ENCODE measurements at places on chromosomes 16 and 17.
A peak's percentile ranks its signal among the peaks of the same experiment; 100 is the strongest.

DNA sequence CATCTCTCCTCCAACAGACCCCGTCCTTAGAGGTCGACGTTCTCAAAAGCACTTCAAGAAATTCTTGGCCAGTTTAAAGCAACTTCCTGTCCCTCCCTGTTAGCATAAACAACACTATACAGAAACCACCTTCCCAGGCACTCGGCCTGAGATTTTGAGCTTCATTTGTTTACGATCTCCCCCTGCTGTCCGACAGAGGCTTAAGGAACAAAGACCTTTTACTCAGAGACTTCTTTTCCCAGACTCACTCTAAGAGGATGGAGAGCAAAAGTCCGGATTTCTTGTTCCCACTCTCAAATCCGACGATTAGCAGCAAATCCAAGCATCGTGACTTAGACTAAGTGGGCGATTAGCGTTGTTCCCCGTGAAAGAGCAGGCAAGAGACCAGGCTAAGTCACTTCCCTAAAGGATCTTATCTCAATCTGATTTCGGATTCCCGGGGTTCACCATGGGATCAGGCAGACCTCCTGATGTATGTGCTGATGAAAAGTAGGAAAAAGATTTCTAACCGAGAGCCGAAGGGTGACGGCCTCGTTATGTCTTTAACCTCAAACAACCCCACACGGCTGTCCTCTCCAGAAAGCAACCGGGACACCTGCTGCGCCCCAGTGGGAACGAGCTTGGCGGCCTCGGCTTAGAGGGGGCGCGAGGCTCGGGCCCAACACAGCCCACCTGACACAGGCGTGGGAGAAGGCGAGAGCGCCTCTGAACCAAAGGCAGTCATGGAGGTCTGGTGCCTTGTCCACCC is 598 bp downstream of the INPP5K start:
- DNase-seq: peak; percentile 88

- peak; percentile 71 for DNase-seq
Measured at GRCh38 chr17:8488901-8489300, 53.2 kb downstream of the NDEL1 start.

DNA sequence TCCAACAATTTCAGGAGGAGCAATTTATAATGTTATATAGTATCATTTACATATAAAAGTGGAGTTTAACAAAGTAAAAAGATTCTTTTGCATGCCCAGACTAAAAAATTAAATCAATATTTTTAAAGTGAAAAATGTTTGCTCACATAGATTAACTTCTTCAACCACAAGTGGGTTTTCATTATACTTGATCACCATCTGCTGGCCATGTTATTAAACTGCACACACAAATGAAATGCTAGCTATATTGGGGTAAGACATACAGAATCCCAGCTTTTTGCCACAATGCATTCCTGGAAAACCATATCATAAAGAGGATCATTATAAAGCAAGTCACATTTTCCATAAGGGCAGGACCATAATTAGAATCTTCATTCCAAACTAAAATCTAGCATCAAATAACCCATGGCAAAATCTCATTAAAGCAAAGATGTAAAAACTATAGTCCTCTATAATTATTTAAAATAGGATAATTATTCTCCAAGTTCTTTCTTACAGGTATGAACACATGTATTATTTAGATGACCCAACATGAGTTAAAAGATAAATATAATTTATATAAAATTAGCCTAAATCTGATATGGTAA is 26.3 kb downstream of the CEP112 start:
- DNase-seq: peak; percentile 59

GRCh38 chr16:50888486-50889261 is 146.8 kb downstream of the CYLD start:
- no peak for DNase-seq

GRCh38 chr16:11692651-11693050 is 24.4 kb downstream of the SNN start:
- DNase-seq: no peak

DNA sequence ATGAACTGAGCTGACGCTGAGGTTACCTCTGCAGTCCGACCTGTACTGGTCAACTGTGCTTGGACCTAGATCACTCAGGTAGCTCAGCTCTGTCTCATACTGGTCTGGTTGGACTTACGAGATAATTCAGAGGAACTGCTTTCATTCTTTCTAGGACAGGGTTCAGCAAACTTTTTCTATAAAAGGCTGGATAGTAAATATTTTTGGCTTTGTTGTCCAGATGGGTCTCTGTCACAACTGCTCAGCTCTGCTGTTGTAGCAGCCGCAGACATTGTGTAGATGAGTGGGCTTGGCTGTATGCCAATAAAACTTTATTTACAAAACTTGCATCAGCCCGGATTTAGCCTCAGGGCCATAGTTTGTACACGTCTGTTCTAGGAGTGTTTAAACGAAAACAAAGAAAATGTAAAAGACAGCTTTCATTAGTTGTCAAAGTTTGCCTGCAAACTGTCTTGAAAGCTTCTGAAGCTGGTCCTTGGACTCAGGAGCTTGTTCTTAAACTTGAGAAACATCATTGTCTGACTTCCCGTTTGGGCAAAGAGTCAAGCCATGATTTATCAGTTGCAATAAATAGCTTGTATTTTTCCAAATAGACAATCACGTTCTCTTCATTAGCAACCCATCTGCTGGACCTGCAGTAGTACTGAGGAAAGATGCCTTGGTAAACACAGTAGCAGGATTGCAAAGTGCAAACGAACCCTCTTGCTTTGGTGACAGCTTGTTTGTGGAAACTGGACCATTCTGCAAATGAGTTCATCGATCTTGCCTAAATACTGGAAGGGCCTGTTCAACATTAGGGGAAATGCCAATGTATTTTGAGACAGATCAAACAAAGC is 253.4 kb downstream of the SNX29 start:
- DNase-seq: peak; percentile 32

DNA sequence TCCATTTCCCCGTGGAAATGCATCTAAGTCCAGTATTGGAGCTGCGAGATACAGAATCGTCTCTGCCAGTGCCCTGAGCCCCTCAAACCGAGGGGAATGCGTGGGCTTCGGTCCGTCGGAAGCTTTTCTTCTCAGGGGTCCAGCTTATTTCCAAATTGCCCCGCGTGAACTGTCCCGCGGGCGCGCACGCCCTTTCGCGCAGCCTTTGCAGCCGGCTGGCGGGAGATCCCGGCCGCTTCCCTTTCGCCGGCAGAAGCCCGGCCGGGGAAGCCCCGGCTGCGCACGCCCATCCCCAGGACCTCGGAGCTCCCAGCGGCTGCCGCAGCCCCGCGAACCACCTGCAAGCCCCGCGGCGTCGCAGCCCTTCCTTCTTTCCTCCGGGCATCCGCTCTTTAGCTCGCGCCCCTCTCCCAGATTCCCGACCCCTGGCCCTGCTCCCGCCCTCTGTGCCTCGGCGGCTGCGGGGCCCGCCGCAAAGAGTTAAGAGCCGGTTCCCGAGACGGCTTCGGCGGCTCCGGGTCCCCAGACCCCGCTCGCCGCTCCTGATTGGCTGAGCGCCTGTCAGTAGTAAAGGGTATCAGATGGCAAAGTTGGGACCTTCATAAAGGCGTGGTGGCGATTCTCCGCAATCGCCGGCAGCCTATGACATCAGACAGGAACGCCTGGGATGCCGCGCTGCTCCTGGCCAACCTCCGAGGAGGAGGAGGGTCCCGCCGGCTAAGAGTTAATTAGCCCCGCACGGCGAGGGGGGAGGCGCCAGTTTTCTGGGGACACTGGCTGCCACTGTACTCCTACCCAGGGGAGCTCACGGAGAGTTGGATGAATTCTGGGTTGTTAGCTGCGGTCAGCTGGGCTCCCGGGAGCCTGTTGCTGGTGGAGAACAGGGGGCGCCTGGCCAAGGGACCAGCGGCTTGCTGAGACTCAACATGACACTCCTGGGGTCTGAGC is at the start of gene MYOCD:
TSS of gene MYOCD (plus strand) at position 628 of the 948 bp plus-strand sequence. CDS start at position 927, 299 bp downstream.
- DNase-seq: peak; percentile 63

DNA sequence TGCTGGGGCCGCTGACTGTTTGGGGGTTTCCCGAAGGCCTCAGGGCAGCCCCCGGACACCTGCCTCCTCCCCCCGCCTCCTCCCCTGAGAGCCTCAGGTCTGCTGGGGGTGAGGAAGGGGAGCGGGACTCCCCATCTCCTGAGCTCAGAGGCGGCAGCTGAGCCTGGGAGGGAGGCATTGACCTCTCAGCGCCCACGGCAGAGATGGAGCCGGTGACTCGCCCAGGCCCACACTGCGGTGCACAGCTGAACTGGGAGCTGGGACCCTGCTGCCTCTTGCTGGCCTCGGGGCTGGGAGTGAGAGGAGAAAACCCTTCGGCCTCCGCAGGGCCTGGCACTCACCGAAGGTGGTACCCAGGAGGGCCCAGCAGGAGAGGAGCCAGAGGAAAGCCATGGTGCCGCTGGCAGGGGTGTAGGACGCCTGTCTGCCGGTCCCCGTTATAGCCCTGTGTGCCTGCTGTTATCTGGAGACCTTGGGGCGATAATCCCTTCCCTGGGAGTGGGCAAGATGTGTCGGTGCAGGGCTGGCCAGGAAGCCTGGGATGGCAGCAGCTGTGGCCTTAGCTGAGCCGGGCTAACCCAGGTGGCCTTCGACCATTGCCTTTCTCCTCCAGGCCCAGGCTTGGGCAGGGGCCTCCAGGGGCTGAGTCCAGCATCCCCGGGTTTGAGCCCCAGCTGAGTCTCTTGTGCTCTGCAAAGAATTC is at the start of gene CTRB2:
TSS of gene CTRB2 (minus strand) at position 413 of the 703 bp plus-strand sequence. CDS start at position 393, 20 bp downstream.
- DNase-seq: no peak

GRCh38 chr17:76121932-76122430 is 18.4 kb upstream of the EXOC7 start:
- DNase-seq: no peak

GRCh38 chr16:81593481-81593880 is 148.9 kb downstream of the CMIP start:
- no peak for DNase-seq

DNA sequence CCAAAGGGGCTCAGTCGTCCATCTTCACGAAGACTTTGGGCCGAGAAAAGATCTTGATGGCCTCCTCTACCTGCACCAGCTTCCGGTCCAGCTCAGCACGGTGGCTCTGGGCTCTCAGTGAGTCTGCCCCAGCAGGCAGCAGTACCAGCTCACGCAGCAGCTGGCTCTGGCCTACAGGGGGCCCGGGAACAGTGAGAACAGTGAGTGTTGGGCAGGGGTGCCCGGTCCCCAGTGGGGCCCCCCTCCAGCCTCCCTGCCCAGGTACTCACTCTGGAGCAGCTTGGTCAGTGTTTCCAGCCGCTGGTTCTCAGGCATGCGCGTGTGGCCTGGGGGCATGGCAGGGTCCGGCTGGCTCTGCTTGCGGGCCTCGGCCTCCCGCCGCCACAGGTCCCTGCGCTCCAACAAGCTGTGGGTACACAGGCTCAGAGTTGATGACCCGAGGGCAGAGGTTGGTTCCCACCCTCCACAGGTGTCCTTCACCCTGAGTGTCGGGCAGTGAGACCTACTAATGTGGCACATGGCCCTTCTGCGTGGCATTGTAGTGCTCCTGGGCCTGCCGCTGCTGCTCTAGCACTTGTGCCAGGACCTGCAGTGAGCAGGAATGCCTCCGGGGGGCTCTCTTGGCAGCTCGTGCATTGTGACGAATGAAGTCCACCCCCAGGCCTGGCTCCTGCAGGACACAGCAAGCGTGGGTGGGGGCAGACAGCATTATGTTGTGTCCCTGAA is 2.6 kb downstream of the PARD6A start:
- no peak for DNase-seq

DNA sequence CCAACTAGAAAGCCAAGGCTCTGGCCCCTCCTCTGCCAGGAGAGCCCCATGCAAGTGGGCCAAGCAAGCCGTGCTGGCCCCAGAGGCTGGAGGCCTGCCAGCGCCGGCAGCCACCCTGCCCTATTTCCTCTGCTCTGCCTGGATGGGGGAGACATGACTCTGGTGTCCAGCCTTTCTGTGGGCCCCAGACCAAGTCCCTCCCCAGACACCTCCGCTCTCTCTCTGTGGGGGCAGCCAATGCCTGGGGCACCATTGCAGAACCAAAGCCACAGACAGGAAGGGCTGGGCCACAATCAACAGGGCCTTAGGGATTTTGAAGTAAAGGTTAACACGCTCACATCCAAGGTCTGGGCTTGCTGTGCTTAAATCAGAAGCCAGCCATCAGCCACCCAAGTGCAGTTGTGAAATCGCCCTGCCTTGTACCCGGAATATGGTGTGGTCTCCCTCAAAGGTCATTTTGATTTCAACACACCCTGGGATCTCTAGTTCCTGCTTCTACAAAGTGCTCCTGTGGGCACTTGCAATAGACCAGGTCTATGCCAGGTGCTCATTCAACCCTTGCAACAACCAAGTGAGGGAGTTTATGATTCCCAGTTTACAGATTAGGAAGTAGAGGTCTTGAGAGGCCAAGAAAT is 63.5 kb upstream of the TEX2 start:
- DNase-seq: no peak

GRCh38 chr16:27373312-27373711 is 28.7 kb upstream of the IL21R start:
- DNase-seq: no peak

DNA sequence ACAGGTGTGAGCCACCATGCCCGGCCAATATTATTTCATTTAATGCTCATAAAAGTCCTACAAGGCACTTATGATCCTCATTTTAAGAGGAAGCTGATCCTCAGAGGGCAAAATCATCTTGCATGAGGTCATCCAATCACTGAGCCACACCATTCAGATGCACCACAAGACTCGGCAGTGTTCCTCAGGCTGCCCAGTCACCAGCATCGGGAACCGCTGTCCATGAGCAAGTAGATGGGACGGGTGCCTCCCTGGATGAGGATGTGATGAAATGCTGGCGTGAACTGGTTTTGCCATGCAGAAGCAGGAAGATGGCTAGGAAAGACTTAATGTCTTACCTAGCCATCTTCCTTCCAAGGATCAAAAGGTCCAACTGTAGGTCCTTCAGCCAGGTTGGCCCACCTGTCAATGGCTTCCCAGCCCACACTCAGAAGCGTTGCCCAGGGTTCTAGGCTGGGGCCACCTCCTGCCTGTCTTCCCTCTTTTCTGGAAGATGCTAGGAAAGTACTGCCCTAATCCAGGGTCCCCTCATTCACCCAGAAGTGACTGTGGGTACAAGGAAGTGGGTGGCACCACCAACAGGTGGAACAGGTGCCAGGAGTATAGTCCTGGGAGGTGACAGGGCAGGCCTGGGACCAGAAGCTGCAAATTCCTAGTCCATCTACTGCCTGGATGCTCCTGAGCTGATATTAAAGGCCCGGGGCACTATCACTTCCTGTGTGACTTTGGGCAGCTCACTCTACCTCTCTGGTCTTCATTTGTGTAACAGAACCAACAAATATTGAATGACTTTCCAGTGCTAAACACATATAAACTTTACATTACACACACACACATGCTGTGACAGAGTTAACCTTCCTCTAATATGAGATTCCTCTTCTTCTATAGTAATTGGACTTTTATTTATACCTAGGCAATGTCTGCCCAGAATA is 32.2 kb upstream of the CRYBA1 start:
- DNase-seq: no peak

- DNase-seq: no peak
Measured at GRCh38 chr17:68595986-68596385, 5.2 kb downstream of the FAM20A start.

DNA sequence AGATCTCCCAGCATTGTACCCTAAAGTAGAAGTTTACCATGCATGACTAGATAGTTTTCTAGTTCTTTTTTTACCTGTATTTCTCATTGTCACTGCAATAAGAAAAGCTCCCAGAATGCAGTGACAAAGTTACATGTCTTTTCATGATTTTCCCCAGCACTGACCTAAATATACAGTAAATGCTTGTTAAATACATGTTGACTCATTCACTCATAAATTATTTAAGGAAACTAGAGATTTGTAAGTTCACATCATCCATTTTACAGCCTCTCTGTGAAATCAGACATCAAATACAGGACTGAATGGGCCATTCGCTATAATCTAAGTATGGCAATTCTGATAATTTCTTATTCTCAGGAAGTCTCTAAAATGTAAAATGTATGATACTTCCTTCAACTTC is 258.9 kb upstream of the AXIN2 start:
- DNase-seq: no peak

Measured in hepatocyte (in vitro differentiated cells).